NCI-H1092 treated with DMSO at 0.1 percent for 48 hours (cell line): ENCODE measurements at places on chromosomes 13 and 19.

- DNase-seq, result peak; percentile 22
Observed at GRCh38 chr13:27524981-27525975, 74.9 kb upstream of the MTIF3 start.

DNA sequence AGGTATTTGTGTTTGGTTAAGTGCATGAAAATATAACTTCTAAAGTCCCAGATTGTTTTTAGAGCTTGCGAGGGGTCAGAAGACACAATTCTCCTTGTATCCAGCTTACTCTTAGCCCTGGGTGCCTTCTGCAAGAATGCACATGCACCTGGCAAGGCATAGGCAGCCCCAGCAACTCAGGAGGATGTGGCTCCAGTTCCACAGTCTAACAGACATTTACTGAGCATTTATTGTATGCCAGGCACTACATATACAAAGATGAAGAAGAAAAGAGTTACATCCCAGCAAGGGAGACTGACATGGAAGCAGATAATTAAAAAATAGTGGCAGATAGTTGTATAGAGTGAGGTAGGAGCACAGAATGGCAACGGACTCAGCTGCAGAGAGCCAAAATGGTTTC, 101.1 kb upstream of the FRY start:
- no peak for DNase-seq

DNA sequence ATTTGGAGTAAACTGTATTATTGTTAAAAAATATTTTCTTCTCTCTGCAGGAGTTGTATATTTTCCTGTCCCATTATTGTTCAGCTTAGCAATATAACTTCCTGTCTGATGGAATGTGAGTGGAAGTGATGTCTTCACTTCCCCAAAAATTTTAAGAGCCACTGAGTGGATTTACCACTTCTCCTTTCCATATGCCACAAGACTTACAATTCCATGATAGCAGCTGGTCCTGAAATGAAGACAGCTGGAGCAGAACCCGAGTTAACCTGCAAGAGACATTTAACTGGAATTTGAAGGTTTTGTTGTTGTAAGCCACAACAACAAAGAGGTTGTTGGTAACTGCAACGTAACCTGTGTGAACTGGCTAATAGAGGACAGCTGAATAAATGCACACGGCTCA, 23.4 kb upstream of the TBC1D4 start:
- DNase-seq, result no peak

DNA sequence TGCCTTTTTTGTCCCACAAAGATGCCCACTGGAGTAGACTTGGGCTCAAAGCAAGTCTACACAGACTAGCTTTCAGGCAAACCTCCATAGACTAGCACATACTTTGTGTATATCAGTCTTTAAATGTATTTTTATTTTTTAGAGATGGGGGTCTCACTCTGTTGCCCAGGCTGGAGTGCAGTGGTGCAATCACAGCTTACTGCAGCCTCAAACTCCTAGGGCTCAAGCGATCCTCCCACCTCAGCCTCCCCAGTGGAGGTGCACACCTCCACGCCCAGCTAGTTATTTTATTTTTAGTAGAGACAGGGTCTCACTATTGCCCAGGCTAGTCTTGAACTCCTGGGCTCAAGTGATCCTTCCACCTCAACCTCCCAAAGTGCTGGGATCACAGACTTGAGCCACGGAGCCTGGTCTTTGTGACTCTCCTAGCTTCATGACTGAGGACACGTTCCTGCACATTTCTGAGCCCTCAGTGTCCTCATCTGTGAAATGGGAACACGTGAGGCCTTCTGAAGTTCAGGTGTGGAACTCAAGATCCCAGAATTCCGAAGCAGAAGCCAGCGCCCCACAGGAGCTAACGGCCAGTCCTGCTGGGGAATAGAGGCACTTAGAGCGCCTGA, 5.1 kb upstream of the TPM4 start:
- no peak for DNase-seq

GRCh38 chr13:75946536-75947284, 310.6 kb downstream of the LMO7 start:
- no peak for DNase-seq

DNA sequence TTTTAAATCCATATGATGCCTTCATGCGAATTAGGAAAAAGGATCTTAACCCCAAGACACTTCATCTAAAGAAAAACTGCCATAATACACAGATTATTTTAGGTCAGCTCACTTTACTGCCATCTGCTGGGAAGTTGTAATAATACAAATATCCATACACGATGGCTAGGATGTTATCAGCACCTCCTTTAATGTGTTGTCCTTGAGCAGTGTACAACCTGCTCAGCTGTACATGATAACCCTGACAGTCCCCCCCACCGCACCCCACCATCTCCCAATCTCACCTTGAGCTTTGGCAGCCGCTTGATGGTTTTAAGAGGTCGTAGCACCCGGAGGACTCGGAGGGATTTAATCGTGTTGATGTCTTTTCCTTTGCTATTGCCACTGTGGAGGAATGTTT, 112.2 kb downstream of the IER2 start:
- no peak for DNase-seq

GRCh38 chr13:97411984-97412383, 22.0 kb upstream of the RAP2A start:
- no peak for DNase-seq

- DNase-seq, result peak; percentile 64
Observed at GRCh38 chr19:10259162-10259905, 7.3 kb downstream of the MRPL4 start.

- DNase-seq, result peak; percentile 85
Observed at GRCh38 chr19:41263042-41263849, 926 bp upstream of the HNRNPUL1 start.

DNA sequence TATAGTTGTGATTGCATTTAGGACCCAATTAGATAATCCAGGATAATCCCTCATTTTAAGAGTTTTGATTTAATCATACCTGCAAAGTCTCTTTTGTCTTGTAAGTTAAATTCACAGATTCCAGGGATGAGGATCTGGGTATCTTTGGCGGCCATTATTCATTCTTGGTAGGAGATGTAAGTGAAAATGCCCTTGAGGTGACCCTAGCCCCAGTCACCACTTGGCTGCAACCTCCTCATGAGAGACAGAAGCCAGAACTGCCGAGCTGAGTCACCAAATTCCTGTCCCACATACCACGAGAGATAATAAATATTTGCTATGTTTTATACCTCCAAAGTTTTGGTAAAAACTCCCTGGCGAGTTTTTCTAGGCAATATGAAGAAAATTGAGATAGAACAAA, 389.4 kb downstream of the RFC3 start:
- DNase-seq, result no peak

- DNase-seq, result no peak
Observed at GRCh38 chr13:77898097-77898496, 20.5 kb downstream of the EDNRB start.

GRCh38 chr19:8643860-8644653, 13.6 kb downstream of the NFILZ start:
- no peak for DNase-seq

- no peak for DNase-seq
Observed at GRCh38 chr19:29952646-29953045, 10.6 kb downstream of the URI1 start.

- peak; percentile 72 for DNase-seq
Observed at GRCh38 chr13:99265821-99266426, 7.7 kb upstream of the GPR18 start.

DNA sequence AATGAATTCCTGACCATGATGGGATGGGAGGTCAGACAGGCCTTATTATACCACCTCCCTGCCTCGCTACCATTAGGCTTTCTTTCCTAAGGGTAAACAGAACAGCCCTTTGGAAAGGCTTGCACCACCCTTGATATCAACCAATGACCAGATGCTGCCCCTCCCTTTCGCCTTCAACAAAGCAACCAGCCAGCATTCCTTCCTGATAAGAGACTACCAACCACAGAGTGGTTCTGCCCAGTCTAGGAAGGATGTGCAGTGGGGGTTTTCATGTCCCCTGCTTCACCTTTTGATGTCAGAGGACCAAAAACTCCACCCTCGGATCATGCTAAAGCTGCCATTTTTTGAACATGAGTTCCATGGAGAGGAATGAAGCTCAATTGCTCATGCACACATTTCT, 21.7 kb downstream of the TEX30 start:
- DNase-seq, result no peak
